Melanocyte of skin (primary cell): ENCODE measurements at places on chromosomes 1 and 21. TPM values are rescaled to one million over a fixed set of nuclear protein-coding genes. Genes with fewer than 3 reads are reported as not detected.

TNFRSF4 gene
- total RNA-seq, result not detected in 2 replicates

B3GALT6 gene
- 26.5 and 32.0 TPM in 2 replicates for total RNA-seq

PEAR1 gene
- not detected in 2 replicates for total RNA-seq

KIAA0040 gene
- total RNA-seq, result 0.15 and 0.33 TPM in 2 replicates

ADAM30 gene
- total RNA-seq, result not detected in 2 replicates

OLIG1 gene
- total RNA-seq, result not detected in 2 replicates

ETV3L gene
- not detected in 2 replicates for total RNA-seq
